ENCODE measurements at places on chromosomes 7 and 10.

DNA sequence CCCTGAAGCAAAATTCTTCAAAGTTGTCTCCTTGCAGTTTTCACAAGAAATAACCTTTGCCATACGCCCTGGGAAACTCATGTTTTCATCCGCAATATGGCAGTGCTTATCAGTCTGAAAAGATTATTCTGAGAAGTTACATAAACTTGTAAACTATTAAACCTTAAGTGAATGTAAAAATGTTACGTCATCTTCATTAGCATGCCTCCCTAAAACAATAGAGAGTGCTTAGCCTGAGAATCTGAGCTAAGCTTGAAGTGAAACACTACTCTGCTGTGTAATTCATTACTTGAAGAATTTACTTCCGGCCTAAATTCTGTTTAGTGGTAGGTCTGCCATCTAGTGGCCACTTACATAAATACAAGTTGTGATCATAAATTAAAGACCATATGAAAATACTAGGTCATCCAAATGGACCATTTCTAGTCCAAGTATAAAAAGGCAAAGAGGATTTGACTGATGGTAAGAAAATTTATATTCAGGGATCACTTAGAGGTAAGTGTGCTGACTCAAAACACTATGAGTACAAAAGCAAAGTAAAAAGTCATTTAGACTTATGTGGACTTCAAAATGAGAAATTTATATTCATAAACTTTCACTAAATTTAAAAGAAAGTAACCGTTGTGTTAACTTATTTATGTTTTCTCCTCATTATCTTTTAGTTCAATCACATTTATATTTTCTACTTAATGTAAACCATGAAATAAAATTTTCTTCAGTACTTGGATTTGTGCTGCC is 745.1 kb upstream of the LRRTM3 start:
- no peak for DNase-seq

- DNase-seq = no peak
Observed at GRCh38 chr7:106070201-106070551, 41.9 kb downstream of the SYPL1 start.

GRCh38 chr10:33674986-33675599 is 340.6 kb upstream of the NRP1 start:
- no peak for DNase-seq

GRCh38 chr10:77713521-77714280 is 76.1 kb upstream of the KCNMA1 start:
- no peak for DNase-seq

DNA sequence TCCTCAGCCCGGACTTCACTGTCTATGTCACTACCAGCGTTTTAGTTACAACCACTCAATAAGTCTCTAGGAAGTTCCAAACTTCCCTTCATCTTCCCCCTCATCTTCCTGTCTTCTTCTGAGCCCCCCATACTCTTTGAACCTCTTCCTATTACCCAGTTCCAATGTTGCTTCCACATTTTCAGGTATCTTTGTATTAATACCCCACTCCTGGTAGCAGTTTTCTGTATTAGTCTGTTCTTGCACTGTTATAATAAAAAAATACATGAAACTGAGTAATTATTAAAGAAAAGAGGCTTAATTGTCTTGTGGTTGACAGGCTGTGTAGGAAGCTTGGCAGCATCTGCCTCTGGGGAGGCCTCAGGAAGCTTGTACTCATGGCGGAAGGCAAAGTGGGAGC is 218.6 kb downstream of the BICC1 start:
- no peak for DNase-seq

DNA sequence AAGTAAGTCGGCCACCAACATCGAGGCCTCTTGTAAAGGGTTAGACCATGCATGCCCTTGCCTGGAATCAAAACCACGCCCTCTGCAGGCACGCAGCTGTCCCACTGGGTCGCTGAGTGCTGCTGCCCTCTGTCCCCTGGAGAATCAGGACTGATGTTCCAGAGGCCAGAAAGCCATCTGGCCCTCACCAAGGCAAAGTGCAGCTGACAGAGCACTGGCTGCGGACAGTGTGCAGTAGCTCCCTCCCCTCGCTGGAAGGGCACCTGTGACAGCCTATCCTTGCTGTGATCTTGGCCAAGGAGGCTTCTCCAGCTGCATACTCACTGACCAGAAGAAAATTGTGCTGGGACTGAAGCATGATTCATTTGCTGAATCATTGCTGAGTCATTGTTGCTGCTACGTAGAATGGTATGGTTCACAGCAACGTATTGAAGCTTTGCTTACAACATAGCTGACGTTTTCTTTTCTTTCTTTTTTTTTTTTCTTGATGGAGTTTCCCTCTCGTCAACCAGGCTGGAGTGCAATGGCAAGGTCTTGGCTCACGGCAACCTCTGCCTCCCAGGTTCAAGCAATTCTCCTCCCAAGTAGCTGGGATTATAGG is 30.4 kb downstream of the DDC start:
- DNase-seq = peak; percentile 29

GRCh38 chr7:92557808-92558362 is 29.3 kb downstream of the RBM48 start:
- no peak for DNase-seq

GRCh38 chr7:157612664-157613561 is 276.1 kb downstream of the DNAJB6 start:
- DNase-seq = no peak

GRCh38 chr10:92965314-92965713 is 95.3 kb upstream of the CYP26C1 start:
- no peak for DNase-seq

GRCh38 chr10:927131-927530 is 4.4 kb downstream of the LARP4B start:
- no peak for DNase-seq

DNA sequence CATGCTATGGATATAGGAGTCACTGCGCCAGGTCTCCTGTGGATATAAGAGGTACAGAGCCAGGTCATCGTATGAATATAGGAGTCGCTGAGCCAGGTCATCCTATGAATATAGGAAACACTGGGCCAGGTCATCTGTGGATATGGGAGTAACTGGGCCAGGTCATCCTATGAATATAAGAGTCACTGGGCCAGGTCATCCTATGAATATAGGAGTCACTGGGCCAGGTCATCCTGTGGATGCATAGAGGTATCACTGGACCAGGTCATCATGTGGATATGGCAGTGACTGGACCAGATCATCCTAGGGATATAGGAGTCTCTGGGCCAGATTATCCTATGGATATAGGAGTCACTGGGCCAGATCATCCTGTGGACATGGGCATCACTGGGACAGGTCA is 181.7 kb downstream of the DNAH11 start:
- DNase-seq = no peak

- no peak for DNase-seq
Observed at GRCh38 chr7:115289971-115290370, 368.1 kb downstream of the MDFIC start.

DNA sequence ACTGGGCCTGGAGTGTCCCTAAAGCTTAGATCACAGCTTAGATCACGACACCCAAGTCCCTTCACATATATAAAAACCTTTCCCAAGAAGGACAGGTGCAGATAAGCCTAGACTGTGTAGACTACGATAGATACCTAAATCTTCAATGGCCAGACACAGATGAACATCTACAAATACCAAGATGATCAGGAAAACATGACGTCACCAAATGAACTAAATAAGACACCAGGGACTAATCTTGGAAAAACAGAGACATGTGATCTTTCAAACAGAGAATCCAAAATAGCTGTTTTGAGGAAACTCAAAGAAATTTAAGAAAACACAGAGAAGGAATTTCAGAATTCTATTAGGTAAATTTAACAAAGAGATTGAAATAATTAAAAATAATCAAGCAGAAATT is 1082.6 kb upstream of the PHF14 start:
- DNase-seq = no peak

DNA sequence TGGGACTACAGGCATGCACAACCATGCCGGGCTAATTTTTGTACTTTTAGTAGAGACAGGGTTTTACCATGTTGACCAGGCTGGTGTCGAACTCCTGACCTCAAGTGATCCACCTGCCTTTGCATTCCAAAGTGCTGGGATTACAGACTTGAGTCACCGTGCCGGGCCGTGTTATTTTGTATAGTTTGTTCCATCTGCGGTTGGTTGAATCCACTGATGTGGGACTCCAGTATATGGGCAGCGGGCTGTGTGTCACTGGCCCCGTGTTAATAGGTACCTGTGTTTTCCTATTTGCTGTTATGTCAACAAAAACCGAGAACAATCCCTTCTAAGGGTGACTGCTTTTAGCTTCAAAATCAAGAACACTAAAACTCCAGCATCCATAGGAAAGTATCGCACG is 297.6 kb upstream of the PITRM1 start:
- DNase-seq = no peak

DNA sequence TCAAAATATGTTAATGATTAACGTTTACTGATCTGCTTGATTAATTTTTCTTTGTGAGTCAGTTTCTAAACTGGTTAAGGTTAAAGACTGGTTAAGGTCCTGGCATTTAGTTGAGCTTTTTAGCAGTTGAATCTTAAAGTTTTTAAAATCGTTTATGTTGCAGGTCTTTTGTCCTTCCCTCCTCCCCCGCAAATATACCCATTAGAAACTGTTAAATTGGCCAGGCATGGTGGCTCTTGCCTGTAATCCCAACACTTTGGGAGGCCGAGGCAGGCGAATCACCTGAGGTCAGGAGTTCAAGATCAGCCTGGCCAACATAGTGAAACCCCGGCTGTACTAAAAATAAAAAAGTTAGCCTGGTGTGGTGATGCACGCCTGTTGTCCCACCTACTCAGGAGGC is 100.9 kb downstream of the PODXL start:
- DNase-seq = no peak

- no peak for DNase-seq
Observed at GRCh38 chr10:22017283-22018020, 13.9 kb upstream of the DNAJC1 start.

- DNase-seq = no peak
Observed at GRCh38 chr10:58971796-58972491, 204.5 kb upstream of the PHYHIPL start.

DNA sequence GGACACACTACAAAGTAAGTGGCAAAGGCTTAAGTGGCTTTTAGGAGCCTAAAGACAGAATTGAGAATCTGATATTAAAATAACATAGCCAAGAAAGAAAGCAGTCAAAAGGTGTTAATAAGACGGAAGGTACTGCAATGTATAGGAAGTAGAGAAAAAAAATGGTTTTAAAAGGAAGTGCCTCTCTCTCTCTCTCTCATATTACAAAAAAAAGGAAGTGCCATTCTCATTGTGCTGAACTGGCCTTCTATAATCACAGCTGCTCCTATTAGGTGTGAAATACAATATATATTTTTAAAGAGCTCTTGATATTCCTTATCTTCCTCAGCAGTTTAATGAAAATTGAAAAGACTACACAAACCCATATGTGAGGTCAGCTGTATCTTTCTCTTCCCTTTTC is 199.4 kb upstream of the NPVF start:
- no peak for DNase-seq

DNA sequence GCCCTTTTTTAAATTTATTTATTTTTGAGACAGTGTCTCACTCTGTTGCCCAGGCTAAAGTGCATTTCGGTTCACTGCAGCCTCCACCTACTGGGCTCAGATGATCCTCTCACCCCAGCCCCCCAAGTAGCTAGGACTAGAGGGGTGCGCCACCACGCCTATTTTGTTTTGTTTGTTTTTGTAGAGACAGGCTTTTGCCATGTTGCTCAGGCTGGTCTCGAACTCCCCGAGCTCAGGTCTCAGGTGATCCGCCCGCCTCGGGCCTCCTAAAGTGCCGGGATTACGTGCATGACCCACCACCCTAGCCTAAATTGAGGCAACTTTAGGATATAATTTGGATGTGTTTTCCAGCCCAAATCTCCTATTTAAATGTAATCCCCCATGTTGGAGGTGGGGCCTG is 805 bp downstream of the ZNF736 start:
- DNase-seq = no peak

DNA sequence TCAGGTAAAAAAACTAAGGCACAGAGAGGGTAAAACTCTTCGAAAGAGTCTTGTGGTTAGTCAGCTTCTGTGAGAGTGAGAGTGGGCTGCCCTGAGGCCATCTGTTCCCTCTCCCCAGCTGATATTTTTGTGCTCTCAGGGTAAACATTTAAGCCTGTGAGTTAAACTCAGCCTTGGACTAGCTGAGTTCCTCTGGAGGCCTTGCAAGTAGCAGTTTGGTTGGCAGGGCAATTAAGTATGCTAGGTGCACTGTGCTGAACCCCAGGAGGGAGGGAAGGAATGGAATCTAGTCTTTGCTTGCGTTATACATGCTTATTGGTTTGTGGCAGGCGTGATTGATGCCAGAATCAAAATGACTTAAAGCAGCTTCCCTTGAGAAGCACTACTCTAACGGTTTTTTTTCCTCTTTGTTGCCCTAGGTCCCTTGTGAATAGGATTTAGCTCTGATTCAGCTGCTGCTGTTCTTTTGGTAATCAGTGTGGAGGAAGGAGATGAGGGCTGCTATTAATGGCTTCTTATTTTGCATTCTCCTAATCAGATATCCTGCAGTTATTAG is 140.2 kb downstream of the AUTS2 start:
- no peak for DNase-seq

- no peak for DNase-seq
Observed at GRCh38 chr10:101018600-101019439, 12.1 kb downstream of the PDZD7 start.

- no peak for DNase-seq
Observed at GRCh38 chr7:131203291-131203976, 124.2 kb upstream of the MKLN1 start.

DNA sequence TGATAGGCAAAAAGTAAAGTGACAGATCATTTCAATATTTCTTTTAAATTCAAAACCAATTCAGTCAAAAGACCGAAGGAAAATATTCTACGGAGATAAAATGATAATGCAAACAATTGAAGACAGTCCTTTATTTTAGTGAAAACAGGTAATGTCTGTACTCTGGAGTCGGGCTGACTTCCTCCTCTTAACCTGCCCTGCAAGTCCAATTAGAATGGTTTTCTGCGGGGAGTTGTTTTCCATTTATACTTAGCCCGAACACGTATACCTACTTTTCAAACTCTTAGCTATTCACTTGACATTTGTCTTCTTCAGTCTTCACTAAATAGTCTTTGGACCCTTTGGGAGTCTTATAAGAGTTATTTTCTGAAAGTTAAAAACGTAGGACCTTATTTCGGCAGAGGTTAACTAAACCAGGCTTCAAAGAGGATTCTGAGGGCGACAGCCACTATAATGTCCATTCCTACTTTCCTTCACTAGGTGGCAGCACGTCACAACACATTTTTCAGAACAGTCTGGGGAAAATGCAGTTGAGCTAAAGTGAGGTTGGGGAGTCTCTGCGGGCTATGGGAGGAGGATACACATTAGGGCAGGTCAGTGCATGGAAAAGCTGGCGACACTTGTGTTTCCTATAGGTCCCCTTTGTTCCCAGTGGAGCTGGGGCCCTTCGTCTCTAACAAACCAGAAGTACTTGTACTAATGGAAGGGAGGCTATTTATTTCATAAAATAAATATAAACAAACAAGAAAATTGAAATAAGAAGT is 472.0 kb downstream of the KCNMA1 start:
- DNase-seq = no peak

Data from SIG-M5 (cell line).